ENCODE measurements at places on chromosomes 3 and 15.

DNA sequence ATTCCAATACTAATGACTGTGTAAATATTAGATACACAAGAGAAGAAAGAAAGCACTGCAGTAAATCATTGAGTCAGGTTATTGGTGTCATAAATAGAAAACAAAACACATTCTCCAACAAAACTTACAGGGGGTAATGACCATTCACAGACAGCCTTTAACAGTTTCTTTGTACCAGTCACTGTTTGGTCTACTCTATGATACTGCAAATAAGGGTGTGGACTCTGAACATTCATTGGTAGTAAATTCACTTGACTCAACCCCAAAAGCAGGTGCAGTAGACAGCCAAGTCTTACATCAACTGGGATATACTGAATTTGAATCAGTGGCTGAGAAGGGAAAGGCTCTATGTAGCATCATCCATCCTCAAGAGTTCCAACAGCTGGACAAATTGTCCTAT is 463.5 kb downstream of the FOXP1 start:
- no peak for DNase-seq

DNA sequence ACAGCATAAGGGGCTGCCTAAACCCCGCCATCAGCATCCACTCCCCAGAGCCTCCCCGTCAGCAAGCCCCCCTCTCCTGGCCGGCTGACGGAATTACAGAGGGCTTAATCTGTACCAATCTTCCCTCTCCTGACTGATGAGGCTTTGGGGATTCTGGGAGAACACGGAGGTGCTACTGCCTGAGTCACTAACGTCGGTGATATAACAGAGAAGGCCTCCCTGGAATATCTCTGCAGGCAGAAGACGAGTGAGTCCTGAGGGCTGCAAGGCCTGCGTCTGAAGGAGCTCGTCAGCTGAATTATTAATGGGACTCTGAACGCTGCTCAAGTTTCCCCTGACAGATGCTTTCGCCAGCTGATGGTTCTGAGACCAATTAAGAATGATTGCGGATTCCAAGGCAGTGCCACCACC is 147.7 kb downstream of the XXYLT1 start:
- DNase-seq = no peak

DNA sequence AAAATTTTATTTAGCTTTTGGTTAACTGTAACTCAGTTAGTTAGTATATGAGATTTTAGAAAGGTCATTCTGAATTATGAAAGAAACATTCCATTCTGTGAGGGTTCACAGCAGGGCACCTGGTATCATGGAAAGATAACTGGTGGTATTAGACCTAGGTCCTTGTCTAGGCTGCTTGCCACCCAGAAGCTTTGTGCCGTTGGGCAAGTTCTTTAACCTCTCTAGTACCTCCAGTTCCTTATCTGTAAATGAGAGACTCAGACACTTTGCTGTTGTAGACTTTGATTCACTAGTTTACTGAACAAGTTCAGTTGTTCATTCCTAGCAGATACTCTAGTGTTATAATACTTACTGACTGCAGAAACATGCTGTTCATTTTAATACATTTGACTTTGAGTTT is 25.4 kb downstream of the PDCD6IP start:
- DNase-seq = no peak

DNA sequence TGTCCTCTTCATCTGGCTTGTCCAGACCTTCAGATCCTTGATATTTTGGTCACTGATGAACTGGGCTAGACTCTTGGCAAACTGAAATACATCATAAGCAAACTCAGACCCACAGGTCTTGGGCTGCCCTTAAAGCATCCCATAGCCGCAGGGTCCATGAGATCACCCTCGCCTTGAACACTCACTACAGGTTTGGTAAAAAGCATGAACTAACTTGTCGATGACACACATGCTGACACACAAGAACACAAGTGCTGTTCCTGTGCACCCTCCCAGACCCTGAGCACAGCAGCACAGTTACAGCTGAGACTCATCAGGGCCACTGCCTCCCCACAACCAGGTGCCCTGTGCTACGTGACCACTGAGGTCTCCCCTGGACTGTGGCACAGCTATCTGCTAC is 21.0 kb downstream of the PFKFB4 start:
- DNase-seq = no peak

GRCh38 chr3:97967966-97968365 is 4.3 kb downstream of the RIOX2 start:
- DNase-seq = no peak

GRCh38 chr15:39558421-39558820 is 22.5 kb upstream of the THBS1 start:
- DNase-seq = no peak

GRCh38 chr3:3648988-3649679 is 150.1 kb upstream of the LRRN1 start:
- DNase-seq = no peak

- DNase-seq = no peak
Measured at GRCh38 chr3:117752984-117753717, 1043.6 kb downstream of the TUSC7 start.

DNA sequence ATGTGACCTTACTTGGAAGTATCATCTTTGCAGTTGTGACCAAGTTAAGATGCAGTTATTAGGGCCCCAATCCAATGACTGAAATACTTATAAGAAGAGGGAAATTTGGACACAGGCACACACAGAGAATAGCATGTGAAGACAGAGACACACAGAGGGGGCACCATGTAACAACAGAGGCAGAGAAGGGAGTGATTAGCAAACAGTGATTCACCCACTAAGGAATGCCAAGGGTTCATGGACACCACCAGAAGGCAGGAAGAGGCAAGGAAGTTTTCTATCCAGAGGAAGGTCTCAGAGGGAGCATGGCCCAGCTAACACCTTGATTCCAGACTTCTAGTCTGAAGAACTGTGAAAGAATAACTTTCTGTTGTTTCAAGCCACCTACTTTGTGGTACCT is 25.0 kb downstream of the SIDT1 start:
- DNase-seq = no peak

- no peak for DNase-seq
Measured at GRCh38 chr3:16343101-16343500, 78.1 kb downstream of the OXNAD1 start.

GRCh38 chr15:45377609-45378148 is 665 bp downstream of the GATM start:
- no peak for DNase-seq

DNA sequence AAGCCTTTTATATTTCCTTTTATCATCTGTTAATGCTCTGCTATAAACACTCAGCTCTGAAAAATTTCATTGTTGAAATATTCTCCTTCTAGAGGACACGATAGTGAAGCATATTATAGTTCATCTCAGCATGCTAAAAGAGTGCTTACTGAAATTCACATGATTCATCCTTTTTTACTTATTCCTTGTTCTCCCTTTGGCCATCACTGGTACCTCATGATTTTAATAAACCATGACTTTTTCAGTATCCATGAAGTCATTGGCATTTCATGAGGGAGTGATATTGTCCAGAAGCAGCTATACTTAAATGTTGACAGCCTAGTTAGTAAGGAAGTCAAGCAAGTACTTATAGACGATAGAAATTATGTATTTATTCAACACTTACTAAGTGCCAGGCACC is 112.7 kb downstream of the PROS1 start:
- no peak for DNase-seq

DNA sequence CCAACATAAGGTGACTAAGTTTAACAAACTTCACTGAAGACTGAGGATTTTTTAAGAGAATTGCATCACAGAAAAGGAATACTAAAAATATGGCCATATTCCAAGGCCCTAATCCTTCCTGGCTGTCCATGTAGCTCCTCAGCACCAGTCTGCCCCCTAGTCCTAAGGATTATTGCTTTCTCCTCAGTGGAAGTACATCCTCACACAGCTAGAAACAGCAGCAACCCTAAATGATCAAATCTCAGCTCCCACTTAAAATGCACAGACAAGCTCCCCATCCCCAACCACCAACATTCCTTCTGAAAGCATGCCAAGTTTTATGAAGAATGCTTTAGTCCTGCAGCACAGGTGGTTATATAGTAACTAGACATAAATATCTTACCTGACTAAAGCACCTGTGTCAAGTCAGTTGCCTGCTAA is 14.7 kb downstream of the ST3GAL6 start:
- DNase-seq = no peak

DNA sequence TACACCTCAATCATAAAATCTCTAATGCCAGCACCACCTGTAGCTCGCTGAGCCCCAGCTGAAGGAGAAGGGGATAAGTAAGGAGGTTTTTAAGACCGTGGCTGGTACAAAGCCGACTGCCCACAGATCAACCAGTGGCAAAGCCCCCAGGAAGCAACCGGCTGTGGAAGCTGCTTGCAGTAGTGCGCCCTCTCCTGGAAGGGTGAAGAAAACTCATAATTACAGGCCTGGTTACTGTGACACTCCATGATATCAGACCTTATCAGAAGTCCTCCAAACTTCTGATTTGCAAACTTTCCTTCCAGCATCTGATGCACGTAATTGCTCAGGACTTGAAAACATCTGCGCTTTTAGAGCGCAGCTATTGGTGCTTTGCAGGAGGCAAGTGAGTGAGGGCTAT is 63.1 kb upstream of the MCTP2 start:
- DNase-seq = no peak

- no peak for DNase-seq
Measured at GRCh38 chr3:196842567-196843434, 24.9 kb upstream of the SENP5 start.

DNA sequence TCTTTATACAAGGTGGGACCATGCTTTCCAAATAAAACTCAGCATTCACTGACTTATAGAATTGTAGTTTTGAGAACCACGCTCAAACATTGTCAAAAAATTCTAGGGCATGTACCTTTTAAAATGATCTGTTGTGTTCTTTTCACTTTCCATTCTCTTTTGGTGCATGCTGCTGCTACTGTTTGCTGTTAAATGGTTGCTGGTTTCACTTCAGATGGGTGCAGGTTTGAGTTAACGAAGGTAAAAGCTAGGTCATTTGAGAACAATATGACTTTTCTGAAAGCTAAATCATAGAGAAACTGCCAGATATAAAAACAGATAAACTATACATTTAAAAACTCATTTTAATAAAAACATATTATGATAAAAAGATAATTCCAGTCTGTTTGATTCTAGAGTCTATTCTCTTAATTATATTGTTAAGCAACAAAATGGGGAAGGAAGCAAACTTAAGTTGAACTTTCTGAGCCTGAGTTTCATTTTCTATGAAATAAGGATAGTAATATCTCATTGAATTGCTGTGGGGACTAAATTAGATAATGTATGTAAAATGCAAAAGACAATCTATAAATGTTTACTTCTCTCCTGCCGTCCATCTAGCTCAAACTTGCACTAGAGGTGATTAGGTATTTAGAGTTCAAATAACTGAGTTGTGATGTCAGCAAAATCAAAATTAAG is 82.4 kb downstream of the OXSM start:
- no peak for DNase-seq

DNA sequence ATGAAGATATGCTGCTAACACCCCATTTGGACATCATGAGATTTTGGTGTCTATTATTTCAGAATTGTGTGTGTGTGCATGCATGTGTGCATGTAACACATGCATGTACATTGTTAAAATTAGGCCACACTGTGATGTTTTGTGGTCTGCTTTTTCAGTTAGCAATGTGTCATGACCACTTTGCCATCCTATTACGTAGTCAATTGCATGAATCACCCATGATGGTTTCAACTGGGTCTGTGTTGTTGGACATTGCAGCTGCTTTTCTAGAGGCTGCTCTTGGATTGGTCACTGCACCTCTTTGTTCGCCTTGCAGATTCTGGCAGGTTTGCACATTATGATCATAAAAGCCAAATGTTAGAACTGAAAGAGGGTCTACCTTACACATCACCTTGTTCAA is 101.0 kb upstream of the THBS1 start:
- DNase-seq = no peak

DNA sequence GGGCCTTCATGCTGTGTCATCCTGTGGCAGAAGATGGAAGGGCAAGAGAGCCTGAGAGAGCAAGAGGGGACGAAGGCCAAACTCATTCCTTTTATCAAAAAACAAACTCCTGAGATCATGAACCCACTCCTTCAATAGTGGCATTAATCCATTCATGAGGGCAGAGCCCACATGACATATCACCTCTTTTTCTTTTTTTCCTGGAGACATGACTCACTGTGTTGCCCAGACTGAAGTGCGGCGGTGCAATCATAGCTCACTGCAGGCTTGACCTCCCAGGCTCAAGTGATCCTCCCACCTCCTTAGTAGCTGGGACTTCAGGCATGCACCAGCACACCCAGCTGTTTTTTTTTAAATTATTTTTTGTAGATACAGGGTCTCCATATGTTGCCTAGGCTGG is 92.0 kb upstream of the RNU6-1 start:
- DNase-seq = no peak

DNA sequence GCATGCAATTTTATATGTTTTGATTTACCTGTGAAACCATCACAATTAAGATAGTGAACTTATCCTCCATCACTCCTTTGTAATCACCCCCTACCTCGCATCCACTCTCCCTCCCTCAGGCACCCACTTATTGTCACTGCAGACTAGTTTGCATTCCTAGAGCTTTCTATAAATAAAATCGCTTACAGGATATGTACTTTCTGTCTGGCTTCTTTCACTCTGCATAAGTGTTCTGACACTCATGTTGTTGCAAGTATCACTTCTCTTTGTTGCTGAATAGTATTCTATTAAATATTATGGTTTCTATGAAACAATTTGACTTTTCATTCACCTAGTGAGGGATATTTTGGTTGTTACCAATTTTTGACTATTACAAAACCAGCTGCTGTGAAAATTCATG is 139.3 kb downstream of the RSRC1 start:
- DNase-seq = no peak

GRCh38 chr3:41117398-41117870 is 81.9 kb upstream of the CTNNB1 start:
- DNase-seq = peak; percentile 54

DNA sequence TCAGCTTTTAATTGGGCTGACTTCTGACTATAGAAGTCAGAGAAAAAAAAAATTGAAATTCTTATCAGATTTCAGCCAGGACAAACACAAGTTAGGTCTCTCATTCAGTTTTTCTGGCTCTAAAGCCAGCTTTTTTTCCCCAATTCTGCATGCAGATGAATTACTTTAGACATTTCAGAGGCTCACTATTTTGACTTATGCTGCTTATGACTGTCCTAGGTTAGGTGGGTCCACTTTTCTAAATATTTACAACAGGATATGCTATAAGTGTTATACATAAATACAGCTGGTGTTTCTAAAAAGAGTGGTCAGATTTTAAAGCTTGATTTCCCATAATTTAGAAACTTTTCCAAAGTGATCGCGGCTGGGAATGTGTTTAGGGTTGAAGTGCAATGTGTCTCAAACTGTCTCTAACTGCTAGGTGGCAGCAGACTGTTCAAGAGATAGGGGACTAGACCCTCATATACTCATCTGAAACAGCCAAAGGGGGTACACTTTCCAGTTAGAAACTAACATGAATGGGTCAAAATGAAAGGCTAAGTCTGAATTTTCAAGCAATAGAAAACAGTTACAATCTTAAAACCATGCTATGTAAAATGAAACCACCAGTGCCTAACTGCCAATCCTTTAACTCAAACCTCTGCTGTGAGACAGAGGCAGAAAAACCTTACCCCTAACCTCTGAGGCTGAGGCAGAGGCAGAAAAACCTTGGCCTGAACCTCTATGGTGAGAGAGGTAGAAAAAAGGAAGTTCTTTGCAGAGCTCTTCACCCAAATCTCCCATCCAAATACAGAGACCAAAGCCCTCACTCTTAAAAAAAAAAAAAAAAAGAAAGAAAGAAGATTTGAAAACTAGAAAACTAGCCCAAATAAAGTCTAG is 596.0 kb downstream of the NTRK3 start:
- DNase-seq = no peak

Data from stimulated activated CD8-positive, alpha-beta memory T cell treated with anti-CD3 and anti-CD28 coated beads, Interleukin-7, amount 100 ng/mL, for 1 hour (primary cell).